GM12864 (cell line): ENCODE measurements at places on chromosomes 3 and 15.

- DNase-seq: no peak
Observed at GRCh38 chr15:40776537-40777141, 6.9 kb downstream of the C15orf62 start.

GRCh38 chr3:56725175-56725574, 42.1 kb upstream of the TASOR start:
- peak; percentile 86 for DNase-seq

DNA sequence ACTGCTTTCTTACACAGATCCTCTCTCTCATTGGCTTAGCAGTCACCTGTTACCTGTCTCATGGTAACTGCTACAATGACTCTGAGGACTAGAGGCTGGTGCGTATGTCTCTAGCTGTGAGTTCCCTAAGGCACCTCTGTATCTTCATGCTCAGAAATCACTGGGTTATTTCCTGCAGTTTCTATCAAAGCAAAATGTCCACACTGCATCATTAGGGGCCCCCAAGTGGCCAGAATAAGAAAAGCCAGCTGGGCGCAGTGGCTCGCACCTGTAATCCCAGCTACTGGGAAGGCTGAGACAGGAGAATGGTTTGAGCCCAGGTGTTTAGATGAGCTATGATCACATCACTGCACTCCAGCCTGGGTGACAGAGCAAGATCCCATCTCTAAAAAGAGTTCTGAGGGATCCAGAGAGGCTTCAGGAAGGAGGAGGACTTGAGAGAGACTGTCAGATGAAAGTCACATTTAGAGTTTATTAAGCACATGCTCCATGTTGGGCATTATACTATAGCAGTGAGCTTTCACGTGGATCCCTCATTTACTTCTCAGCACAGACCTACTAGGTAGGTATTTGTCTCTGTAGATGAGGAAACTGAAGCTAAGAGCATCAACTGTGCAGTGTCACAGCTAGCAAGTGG, 2.3 kb upstream of the VPS18 start:
- DNase-seq: no peak

GRCh38 chr3:62277450-62277849, 95.9 kb downstream of the FEZF2 start:
- DNase-seq: no peak

DNA sequence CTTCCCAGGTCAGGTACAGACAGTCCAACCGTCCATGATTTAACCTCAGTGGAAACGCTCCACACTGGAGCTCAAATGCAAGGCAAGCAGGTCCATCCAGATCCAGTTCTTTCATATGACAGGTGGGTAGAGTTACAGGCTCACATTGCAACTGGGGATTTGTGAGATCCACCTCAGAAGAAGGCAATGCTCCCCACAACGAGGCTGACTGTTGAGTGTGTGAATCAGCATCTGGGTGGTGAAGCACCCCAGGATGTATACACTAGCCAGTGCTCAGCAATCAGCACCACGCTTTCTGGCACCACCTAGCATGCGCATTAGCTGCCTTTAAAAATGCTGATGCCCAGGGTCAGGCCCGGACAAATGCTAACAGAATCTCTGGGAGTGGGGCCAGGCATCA, 343.5 kb upstream of the ICE2 start:
- DNase-seq: no peak

- peak; percentile 36 for DNase-seq
Observed at GRCh38 chr15:55168350-55168974, 28.3 kb downstream of the RSL24D1 start.

- DNase-seq: no peak
Observed at GRCh38 chr3:115666920-115667737, 43.8 kb downstream of the GAP43 start.

- DNase-seq: no peak
Observed at GRCh38 chr3:125280668-125281361, 68.3 kb upstream of the SLC12A8 start.

- no peak for DNase-seq
Observed at GRCh38 chr15:88803241-88803919, at the start of gene ACAN. Gene ACAN (plus strand): TSS chr15:88803436. CDS start chr15:88836207, 32,771 bp downstream.

GRCh38 chr3:179046497-179047353, 24.9 kb downstream of the ZMAT3 start:
- no peak for DNase-seq

- DNase-seq: no peak
Observed at GRCh38 chr3:138933981-138934691, 12.8 kb downstream of the FOXL2 start.

DNA sequence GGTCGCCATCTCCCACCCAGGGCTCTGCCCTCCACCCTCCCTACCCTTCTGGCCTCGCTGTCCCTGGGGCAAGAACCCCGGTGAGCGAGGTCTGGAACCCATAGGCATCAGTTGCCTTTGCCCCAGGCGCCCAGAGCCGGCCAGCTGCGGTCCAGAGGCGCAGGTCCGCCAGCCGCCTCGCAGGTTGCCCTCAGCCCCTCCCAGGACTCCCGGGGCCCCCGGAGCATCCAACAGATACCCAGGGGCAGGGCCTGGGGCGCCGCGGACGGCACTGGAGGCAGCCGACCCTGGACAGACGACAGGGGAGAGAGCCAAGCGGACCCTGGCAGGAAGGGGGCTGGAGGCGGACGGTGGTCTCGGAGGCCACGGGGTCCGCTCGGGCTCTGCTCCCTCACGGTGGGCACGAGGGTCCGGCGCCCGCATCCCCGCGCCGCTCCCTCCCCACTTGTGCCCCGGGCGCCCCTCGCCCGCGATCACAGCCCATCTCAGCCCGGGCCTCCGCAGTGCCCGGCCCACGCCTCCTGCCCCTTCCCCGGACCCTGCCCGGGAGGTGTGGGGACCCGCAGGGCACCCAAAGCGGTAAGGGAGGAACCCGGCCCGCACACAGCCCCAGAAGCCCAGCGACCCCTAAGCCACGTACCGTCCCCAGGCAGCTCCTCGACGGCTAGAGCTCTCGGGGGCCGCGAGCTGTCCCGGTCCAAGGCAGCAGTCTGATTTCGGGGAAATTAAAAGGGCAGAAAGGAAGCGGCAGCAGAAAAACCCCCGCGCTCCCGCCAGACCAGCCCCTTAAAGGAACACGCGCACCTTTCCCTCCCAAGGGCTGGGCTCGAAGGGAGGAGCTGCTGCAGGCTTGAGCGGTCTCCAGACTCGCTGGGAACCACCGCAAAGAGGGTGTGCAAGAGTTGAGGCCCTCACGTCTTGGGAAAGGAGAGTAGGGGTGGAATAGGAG, at the start of gene HAPLN3:
Gene HAPLN3 (minus strand): TSS at position 726 of the 949 bp plus-strand sequence. CDS start 8,246 bp downstream, outside the sequence.
- no peak for DNase-seq

DNA sequence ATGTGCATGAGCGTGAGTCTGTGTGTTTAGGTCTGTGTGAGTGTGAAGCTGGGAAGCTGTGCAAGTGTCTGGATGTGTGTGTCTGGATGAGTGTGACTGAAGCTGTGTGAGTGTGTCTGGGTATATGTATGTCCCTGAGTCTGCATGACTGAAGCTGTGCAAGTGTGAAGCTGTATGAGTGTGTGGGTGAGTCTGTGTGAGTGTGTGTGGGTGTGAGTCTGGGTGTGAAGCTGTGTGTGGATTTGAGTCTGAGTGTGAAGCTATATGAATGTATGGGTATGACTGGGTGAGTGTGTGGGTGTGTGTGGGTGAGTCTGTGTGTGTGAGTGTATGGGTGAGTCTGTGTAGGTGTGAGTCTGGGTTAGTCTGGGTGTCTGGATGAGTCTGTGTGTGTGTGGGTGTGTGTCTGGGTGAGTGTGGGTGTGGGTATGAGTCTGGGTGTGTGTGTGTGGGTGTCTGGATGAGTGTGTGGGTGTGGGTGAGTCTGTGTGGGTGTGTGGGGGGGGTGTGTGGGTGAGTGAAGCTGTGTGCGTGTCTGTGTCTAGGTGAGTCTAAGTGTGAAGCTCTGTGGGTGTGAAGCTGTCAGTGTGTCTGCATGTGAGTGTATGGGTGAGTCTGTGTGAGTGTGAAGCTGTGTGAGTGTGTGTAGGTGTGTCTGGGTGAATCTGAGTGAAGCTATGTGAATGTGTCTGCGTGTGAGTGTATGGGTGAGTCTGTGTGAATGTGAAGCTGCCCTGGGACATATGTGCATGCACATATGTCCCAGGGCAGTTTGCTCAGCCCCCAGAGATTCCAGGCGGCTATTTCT, 20.3 kb downstream of the MINAR1 start:
- no peak for DNase-seq

DNA sequence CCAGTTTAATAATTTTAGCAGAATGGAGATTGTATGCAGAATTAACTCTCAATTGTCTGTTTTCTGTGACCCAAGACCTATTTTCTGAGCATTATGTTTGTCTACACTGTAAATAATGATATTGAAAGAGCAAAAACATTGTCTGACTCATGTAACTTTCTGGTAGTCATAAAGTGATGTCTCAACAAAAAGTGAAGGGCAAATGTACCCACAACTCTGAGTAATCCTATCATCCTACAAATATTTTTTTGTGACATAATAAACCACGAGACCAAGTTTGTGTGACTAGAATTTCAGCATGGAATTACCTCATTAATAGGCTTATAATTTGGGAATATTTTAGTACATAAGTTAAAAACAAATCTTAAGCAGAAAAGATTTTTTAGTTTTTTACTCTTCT, 15.4 kb upstream of the ABHD10 start:
- DNase-seq: no peak

DNA sequence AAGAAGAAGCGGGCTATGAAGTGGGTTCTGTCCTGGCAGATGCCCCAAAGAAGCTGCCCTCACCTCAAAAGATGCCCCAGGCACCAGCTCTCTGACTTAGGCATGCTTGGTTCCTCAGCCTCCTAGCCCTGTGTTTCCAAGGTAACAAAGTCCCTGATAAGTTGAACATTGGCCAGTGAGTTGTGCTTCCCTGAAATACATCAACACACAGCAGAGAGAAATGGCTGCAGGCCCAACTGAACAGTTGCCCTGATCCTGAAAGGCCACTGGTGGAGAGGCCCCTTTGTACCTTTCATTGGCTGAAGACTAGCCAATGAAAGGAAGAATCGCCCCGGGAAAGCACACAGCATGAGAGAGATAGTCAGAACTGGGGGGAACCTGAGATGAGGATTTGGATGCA, 169.9 kb upstream of the CTNNB1 start:
- DNase-seq: no peak

- DNase-seq: peak; percentile 47
Observed at GRCh38 chr3:127970966-127971592, 56.0 kb downstream of the KBTBD12 start.

DNA sequence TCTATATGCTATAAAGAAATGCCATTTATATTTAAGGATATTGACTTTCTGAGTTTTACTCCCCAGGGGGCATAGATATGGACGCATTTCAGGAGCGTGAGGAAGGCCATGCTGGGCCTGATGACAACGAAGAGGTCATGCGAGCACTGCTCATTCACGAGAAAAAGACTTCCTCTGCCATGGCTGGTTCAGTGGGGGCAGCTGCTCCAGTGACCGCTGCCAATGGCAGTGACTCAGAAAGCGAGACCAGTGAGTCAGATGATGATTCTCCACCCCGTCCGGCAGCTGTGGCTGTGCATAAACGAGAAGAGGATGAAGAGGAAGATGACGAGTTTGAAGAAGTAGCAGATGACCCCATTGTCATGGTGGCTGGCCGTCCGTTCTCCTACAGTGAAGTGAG, 38.4 kb downstream of the GTF2E1 start:
- peak; percentile 62 for DNase-seq

DNA sequence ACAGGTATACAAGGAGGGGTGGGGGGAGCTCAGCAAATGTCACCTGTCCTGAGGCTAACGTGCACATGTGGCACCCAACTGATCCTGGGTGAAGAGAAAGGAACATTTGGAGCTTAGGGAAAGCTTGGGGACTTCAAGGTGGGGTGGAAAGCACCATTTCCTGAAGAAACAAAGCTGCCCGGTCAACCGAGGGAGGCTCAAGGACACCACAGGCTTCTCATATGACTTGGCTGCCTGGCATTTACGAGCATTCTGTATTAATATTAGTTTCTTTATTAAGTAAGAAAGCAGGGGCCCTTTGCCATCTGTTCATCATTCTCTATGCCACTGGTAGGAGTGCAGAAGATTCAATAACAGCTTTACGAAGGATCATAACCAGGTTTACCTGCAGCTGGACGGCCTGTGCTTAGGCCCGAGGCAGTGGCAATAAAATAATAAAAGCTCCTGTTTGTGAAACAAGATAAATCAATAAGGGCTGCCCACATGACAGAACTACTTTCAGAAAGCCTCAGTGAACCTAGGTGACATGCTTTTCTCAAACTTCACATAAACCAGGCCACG, 54.0 kb downstream of the ETV5 start:
- no peak for DNase-seq

DNA sequence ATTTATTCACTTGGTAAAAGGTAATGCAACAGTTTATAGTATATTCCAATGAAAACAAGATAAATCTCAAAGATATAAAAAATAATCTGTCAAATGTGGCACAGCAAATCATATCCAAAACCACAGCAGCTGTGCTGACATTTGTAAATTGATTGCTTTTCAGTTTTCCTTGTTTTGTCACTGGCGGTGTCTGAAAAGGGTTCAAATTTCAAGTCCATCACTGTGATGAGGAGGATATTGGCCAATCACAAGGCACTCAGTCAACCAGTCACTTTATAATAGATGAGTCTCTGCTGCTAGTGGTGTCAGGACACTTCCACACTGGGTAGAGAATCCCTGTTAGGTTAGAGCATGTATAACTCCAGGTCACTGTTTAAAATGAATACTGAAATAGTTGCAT, 154.8 kb downstream of the SLC9A9 start:
- no peak for DNase-seq

- no peak for DNase-seq
Observed at GRCh38 chr3:64549869-64550268, 137.9 kb downstream of the ADAMTS9 start.

GRCh38 chr3:1147819-1148218, 55.0 kb downstream of the CNTN6 start:
- no peak for DNase-seq

DNA sequence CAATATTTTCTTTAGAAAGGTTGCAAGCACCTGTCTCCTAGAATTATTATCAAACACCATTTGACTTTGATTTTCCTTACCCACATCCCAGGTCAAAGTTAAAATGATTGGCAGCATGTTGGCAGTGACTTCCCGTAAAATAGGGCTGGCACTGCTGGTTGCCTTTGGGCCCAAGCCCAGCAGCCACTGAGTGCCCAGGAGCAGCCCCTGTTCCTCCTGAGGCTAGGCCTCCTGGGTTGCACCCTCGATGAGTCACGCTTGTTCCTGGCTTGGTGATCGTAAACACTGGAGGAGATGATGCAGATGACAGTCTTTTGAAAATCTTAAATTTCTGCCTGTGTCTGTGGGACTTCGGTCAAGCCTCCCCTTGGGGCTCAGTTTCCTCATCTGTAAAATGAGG, 290.0 kb downstream of the TLE3 start:
- no peak for DNase-seq

- DNase-seq: no peak
Observed at GRCh38 chr3:128322030-128323022, 144.4 kb downstream of the DNAJB8 start.

DNA sequence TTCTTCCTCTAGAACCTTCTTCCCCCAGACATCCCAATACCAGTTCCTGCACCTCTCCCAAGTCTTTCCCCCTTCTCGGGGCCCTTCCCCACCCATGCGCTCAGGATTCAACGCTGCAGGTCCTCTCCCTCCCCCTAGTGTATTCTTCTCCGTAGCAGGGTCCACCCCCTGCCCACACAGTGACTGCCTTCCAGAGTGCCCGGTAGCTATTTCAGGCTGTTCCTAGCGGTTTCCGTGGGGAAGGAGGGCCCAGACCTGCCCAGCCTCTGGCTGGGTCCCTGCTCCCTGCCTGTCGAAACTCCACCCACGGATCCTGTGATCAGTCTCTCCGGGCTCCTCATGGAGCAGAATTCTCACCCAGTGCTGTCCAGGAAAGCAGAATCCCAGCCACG, 45.2 kb upstream of the SEC61A1 start:
- no peak for DNase-seq

- DNase-seq: no peak
Observed at GRCh38 chr3:195007766-195008165, 263.2 kb downstream of the XXYLT1 start.

- no peak for DNase-seq
Observed at GRCh38 chr3:135099734-135100355, 304.8 kb downstream of the EPHB1 start.
